Dorsolateral prefrontal cortex (tissue), 122 donors: ENCODE measurements at places on chromosomes 12 and 14.

GRCh38 chr12:91813701-91814100 lies 331.9 kb downstream of the BTG1 start:
- DNase-seq: no peak

DNA sequence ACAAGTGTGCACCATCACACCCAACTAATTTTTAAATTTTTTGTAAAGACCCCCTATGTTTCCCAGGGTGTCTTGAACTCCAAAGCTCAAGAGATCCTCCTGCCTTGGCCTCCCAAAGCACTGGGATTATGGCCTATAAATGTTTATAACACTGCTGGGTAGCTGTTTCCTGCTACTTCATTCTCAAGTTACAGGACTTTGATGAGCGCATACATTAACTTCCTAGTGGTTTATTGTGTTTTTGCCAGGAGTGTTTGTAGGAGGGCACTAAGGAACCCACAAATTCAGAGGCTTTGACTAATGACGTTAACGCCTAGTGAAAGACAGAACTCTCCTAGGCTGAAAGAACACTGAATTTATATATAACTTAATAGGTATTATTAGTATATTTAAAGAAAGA lies 15.2 kb upstream of the NAA30 start:
- DNase-seq: no peak

GRCh38 chr14:86847140-86847539 lies 1145.8 kb downstream of the GALC start:
- no peak for DNase-seq

GRCh38 chr12:104230304-104231095 lies 14.9 kb downstream of the TXNRD1 start:
- no peak for DNase-seq

- no peak for DNase-seq
Measured at GRCh38 chr12:9405886-9406563, 197.8 kb upstream of the PZP start.

- DNase-seq: no peak
Measured at GRCh38 chr12:122079033-122079531, 526 bp downstream of the MLXIP start.

DNA sequence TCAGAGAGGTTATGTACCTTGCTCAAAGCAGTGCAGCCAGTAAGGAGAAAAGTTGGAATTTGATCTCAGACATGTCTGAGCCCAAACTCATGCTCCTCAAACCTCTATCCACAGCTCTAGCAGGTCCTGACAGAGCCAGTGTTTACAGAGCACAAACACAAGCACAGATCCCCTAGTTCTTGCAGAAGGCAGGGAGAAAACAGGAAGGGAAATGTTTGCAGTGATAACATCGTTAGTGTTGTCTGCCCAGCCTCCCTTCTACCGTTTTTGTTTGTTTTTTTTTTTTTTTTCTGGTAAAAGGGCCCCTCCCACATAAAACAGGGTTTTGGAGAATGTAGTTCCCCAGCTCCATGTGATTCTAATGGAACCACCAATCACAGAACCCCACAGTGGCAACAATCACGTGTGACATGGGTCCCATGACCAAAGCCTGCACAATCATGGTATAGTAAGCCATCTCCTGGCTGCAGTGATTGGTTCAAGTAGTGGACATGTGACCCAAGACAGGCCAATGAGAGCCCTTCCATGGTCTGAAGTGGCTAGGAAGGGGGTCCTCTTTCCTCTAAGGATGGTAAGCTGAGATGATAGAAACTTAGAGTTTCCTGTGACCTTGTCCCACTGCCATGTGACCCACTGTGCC lies 513.4 kb downstream of the MED13L start:
- no peak for DNase-seq

DNA sequence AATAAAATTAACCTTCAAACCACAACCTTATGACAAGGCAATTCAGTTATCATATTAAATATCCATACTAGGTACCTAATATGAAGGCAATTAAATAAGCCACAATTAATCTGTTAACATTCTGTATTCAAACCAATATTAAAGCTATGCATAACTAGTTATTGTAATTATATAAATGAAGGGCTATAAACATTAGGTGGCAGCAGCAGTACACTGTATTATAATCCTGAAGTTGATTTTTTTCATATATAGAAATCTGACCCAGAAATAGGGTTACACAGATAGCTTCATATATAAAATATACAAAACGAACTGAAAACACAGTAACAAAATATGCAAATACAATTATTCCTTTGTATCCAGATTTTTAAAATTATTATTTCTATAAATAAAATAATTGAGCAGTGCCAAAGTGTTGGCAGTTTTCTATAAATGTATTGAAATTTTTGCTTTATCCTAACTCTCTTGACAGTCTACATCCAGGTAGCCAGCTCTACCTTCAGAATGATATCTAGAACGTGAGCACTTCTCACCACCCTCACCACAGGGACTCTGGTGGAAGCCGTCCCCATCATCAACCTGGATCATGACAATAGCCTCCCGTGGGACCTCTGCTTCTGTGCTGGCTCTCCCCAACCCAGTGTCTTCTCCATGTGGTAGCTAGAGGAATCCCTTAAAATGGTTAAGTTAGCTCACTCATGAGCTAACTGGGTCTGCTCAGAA lies 136.2 kb downstream of the MED13L start:
- DNase-seq: no peak

DNA sequence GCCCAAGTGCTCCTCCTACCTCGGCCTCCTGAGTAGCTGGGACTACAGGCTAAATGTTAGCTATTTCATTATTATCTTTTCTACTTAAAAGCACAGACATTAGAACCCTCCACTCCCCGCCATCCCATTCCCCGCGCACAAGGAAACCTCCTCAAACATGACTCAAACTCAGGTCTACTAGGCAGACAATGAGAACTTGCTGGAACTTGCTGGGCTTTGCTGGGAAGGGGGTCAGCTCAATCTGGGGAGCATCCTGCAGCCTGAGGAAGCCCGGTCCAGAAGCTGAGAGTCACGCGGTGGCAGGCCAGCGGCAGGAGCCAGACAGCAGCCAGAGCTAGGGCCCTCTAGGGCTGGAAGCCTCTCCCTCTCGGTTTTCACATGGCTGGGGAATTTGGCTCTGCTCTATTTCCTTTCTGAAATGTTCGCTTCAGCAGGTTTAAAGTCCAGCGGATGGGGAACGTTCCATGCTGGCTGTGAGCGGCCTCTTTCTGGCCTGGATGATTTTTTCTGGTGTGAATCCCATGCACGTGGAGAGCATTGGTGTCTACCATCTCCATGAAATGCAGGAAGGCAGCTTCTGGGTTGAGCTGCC lies 68.5 kb downstream of the SLC6A12 start:
- no peak for DNase-seq

- no peak for DNase-seq
Measured at GRCh38 chr12:72888693-72889092, 616.5 kb downstream of the TRHDE start.

GRCh38 chr12:116087399-116087798 lies 190.1 kb downstream of the MED13L start:
- no peak for DNase-seq

DNA sequence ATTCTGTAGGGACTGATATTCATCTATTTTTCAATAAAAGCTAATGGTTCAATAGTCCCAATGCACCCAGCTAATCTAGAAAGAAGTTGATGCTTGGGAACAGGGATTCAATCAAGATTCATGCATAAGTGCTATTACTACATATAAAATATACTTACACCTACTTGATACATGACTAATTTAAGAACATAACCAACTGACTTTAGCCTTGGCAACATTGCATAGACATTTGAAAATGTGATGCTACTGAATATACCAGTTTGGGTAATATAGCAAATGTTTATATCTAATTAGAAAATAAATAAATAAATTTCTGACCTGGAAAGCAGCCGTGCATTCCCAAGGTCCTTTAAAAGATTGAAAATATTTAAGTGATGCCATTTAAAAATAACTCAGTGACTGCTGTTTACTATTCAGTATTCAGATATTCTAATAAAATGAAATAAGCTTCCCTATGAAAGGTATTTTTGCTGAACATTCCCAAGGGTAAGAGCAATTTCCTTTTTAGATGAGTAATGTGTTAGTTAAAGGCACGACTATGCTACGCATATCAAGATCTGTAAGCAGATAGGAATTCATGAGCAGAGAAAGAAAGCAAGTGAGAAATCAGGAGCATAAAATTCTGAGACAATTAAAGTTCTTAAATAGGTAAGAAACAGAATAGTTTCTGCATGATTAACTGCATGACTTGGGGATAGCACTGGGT lies 160.6 kb upstream of the SYT1 start:
- DNase-seq: no peak

DNA sequence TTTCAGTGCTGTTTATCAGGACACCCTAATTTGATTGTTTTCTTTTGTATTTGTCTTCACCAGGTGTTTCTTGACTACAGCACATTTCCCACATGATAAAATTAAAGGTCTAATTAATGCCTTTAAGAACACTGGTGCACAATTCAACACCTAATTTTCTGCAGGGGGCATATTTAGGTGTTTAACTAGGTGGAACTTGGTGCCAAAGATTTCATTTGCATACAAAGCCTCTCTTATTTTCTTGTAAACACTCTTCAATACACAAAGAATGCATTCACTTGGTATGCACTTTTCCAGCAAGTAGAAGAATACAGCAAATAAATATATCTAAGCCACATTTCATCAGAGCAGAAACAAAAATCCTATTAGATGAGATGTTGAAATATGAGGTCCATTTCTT lies 646.2 kb upstream of the FOXG1 start:
- DNase-seq: no peak

- no peak for DNase-seq
Measured at GRCh38 chr14:59330455-59330854, 134.7 kb downstream of the GPR135 start.

- no peak for DNase-seq
Measured at GRCh38 chr12:27112871-27113270, 30.5 kb upstream of the C12orf71 start.

DNA sequence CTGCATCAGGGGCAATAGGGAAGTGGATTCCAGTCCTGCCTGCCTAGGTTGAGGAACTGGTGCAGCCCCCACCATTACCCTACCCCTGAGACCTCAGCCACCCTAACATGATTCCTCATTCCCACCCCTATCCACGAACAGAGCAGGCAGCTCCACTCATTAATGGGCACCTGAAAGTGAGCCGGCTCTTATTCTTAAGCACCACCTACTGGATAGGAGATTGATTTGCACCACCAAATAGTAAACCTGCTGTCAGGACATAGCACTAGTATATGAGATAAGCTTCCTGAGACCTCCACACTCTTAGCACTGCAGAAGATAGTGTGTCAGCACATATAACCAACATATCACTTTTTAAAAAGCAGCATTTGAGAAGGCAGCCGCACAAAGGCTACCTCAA lies 573.2 kb downstream of the SOX5 start:
- no peak for DNase-seq

DNA sequence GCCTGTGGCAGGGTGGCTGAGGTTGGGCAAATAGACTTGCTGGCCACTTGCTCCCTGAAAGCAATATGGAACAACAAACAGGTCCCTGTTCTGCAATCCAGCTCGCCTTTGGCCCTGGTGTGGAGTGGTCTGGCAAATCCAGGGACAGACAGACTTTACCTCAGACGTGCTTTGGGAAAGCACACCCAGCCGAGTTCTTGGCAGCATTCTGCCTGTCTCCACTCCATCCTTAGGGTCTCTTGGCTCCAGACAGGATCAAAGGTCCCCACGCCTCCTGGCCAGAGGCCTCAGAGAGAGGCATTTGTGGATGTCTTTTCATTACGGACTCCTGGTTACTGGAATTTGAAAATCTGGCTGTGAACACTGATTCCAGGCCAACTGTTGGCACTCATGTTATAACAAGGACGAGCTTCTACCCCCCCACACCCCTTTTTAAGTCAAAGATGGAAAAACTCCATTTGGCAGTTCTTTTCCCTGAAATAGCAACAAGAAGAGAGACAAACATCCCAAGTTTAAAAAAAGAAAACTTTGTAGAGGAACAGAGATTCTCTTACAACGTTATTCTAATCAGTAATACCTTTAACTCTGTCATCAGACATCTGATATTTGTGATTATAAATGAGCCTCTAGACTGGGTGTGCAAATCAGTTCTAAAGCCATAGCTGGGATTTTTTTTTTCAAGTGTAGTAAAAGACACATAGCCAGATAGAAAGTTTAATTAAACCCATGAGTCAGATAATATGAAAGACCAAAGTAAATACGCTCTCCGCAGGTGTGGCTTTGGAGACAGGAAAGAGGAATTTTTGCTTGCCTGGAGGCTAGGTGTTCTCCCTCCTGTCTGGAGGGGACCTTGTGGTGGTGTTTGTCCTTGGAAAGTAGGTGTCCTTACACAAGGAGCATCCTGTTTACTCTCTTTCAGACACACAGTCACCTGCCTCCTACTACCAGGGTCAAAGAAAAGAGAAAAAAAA lies 60.7 kb downstream of the GALNT8 start:
- no peak for DNase-seq

DNA sequence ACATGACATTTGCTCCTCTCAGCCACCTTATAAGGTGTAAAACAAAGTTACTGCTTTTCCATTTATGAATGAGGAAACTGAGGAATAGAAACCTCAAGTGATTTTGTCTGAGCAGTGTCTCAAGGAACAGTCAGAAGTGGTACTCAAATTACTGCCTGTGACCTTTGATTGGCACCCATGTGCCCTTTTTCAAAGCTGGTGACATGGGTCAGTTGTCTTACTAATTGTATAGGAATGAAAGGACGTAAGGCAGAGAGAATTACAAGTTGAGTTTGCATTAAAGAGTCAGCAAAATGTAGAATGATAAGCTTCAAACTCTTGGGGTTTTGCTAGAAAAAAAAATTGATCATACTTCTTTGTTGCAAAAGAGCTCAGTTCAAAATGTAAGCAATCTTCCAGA lies 129.1 kb downstream of the GTF2A1 start:
- no peak for DNase-seq

DNA sequence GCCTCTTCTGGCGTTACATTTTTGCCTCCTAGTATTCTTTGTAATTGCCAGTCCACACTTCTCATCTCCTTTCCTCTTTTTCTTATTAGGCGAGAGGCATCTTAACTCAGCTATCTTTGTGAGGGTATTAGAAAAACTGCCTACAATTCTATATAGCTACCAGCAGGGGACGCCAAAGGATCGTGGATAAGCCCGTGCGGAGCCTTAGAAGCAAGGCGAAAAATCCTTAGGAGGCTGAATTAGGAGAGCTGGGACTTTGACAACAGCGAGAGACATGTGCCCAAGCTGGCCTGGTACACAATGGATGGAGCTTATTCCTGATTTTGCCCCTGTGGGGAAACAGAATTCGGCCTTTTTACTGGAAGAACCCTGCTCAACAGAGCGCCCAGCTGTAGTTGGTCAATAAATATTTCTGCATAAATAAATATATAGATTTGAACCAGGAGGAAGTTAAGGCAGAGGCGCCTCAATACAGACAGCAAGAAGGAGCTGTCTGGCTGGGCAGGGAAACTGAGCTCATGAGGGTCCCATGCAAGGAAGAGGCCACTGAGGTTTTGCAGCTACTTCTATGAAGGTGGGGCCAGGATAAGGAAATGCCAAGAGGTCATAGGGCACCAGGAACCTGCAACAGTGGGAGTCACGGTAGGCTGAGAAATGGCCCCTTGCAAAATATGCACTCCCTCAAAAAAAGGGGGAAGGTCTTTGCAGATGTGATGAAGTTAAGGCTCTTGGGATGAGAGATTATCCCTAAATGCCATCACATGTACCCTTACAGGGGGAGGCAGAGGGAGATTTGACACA lies 14.6 kb upstream of the RBM19 start:
- DNase-seq: no peak

GRCh38 chr14:49203676-49204075 lies 382.5 kb downstream of the RPS29 start:
- DNase-seq: no peak

GRCh38 chr12:15318841-15319240 lies 3.5 kb upstream of the PTPRO start:
- no peak for DNase-seq
